AG04450 (cell line): ENCODE measurements at places on chromosomes 4 and X.

- no peak for DNase-seq
These were observed 106.3 kb downstream of the FAM53A start for GRCh38 chr4:1577822-1578217.

DNA sequence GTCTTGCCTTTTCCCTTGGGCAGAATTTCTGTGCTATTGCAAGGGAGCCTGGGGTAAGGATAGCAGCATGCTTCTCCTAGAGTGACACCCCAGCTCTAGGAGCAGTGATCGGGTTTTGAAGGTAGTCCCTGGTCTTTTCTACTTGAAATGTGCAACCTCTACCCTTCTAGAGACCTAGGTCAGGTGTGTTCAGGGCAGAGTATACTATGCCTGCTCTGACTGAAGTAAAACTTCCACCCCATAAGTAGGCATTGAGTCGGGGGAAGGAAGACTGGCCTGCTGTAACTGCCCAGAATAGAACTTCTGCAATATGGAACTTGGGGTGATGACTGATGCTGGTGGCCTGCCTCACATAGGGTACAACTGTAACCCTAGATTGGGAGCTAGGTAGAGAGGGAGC, 80.9 kb downstream of the ARHGAP36 start:
- DNase-seq, result no peak

GRCh38 chr4:105624530-105624929, 72.1 kb downstream of the ARHGEF38 start:
- DNase-seq, result no peak

DNA sequence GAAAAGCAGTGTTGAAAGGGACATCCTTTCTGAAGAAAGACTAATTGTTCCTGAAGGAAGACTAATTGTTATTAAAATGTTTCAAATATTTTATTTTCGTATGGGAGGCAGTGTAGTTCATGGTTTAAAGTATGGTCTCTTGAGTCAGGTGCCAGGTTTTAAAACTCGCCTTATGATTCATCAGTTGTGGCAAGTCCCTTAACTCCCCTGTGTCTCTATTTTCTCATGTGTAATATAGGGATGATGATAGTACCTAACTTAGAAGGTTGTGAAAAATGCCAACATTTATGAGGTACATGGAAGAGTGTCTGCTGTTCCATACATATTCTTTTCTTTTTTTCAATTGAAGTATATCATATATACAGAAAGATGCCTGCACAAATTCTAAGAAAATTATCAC, 414.2 kb upstream of the DIPK2B start:
- DNase-seq, result no peak

GRCh38 chr4:931194-931959, 739 bp downstream of the GAK start:
- DNase-seq, result no peak

DNA sequence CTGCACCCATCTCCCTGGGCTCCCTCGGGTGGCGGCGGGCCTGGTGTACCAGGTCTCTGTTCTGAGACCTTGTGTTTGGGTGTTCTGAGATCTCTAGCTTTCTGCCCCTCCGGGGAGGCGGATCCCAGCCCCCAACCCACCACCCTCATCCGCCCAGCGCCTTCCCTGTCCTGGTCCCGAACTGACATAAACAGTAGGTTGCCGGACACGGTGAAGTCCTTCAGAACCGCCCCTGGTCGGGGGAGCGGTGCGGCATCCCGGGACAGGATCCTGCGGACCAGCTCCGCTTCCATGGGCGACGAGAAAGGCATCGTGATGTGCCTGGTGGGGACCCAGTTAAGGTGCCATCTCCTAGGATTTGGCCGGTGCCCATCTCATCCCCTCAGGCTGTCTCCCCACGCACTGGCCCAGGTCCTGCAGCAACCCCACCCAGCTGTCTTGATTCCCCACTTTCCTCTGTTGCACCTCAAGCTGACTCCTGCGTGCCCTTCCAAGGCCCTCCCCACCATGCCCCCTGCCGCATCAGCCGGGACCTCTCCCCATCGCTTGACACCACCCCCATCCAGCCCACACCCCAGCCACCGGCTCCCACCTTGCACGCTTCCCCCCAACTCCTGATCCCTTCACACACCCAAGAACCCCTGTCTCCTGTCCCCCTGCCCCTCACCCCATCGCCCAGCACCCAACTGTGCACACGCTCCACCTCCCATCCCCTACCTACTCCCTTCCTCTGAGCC, 900 bp downstream of the CTAG2 start:
- no peak for DNase-seq

- no peak for DNase-seq
These were observed 1712.4 kb upstream of the TENM3 start for GRCh38 chr4:180530787-180531186.

- no peak for DNase-seq
These were observed 49.4 kb downstream of the SERTM2 start for GRCh38 chrX:111560801-111561200.

DNA sequence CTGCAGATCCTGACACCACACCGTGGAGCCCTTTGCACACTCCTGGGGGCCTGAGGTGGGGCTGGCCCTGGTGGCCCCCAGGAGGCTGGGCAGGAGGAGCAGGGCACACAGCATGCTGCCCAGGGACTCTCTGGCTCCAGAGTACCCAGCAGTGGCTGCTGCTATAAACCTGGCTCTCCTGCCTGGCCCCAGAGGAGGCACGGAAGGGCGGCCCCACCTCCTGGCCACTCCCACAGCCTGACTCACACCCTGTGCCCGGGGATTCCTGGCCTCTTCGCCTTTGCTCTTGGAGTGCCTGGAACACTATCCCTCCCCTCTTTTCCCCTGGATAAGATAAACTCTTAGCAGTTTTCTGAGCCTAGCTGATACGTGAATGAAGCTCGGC, at the start of gene PSAPL1:
PSAPL1 (minus strand) TSS at position 165 of the 385 bp plus-strand sequence; CDS start at position 114, 51 bp downstream.
- DNase-seq, result no peak

- no peak for DNase-seq
These were observed 108.1 kb downstream of the ANXA3 start for GRCh38 chr4:78659665-78660064.
